GM04504 (cell line): ENCODE measurements at places on chromosomes 5 and 9.

DNA sequence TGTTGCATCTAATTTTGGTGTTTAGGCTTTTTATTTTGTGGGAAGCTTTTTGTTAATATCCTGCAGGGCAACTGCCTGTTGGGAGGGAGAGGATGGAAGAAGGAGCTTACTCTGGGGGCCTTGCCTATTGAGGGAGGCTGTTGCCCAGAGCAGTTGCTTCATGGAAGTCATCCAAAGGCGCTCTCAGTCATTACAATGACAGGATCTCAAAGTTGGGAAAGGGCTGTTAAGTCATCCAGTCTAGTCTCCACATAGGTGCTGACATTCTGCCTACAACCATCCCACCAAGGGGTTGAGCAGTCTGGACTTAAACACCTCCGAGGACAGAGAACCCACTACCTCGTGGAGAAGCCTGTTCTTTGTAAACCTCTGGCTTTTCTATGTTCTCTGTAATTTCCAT lies 13.2 kb downstream of the SAP30L start:
- no peak for DNase-seq

DNA sequence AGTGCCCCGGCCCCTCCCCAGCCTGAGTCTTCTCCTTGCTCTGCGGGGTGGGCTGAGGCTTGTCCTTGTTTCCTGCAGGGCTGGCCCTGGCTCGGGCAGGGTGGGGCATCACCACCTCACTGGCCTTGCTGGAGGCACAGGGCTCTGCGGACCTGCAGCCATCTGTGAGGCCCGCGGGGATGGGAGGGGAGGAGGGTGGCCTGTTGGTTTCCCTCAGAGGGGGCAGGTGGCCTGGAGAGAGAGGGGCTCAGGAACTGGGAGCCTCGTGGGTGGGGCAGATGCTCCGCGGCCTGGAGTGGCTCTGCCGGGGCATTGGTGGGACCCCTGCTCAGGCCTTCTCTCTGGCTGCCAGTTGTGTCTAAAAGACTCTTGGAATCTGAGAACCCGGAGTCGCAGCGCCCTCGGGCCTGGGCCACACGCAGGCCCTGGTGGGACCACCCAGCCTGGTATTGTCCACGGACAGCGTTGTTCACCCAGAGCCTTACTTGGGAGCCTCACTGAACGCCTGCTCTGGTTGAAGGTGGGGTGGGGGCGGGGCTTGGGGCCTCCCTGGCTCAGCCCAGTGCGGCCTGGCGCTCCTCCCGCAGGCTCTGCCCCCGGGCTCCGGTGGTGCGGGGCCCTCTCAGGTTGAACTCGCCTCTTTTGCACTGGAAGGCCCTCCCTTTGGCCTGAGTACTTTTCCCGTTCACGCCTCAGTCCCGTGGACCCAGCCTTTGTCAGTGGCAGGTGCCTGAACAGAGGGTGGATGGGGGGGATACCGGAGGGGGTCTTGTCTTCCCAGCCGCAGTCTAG lies 111.3 kb downstream of the RXRA start:
- DNase-seq, result no peak

- DNase-seq, result no peak
Measured at GRCh38 chr9:114574438-114574837, 13.1 kb upstream of the ATP6V1G1 start.

GRCh38 chr9:112125951-112126388 lies 49.1 kb downstream of the SUSD1 start:
- DNase-seq, result no peak

DNA sequence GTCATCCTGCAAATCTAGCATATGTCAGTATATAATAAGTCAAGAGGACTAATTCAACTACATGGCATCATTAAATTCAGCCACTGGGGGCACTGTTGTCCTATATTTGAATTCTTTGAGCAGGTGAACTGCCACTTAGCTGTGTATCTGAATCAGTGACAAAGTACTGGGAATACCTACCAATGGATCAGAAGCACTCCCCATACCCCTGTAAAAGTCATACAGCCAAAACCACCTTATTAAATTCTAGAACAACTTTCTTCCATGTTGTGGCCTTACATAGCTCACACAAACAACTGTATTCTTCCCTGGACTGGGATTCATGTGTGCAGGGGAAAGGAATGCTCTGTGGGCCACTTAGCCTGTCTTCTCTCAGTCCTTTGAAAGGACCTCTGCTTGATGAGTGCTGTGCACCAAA lies 57.4 kb upstream of the PLPP6 start:
- peak; percentile 31 for DNase-seq

DNA sequence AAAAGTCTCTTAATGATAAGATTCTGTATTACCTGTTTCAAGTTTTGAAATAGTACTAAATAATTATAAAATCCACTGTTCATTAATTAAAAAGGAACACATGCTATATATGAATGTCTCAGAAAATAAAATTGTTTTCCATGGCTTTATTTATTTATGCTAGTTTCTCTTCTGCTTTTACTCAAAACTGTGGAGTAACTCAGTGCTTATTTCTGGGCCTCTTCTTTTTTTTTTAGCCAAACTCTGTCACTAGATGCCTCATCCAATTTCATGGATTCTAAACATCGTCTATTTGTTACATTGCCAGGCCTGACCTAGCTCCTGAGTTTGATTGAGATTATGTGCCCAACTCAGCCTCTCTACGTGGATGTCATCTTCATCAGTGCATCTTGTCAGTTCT lies 1509.7 kb downstream of the MAT2B start:
- no peak for DNase-seq

- no peak for DNase-seq
Measured at GRCh38 chr5:131718487-131719014, 78.3 kb downstream of the FNIP1 start.

DNA sequence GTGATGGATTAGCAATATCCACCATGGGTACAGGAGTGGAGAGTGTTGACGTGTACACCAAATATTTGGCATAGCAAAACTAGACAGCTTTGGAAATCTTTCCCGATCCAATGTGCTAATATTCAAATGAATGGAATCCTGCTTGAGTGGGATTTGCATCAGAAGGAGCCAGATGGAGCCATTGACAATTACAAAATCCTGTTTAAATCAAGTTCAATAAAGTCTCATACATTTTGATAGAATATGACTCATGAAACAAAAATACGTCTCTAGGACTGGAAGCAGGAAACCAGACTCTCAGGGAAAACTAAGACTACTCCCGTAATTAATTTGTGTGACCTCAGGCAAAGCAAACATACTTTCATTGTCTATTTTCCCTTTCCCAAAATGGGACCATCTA lies 13.0 kb downstream of the TNC start:
- no peak for DNase-seq

GRCh38 chr5:160968480-160968879 lies 116.5 kb upstream of the ATP10B start:
- no peak for DNase-seq

DNA sequence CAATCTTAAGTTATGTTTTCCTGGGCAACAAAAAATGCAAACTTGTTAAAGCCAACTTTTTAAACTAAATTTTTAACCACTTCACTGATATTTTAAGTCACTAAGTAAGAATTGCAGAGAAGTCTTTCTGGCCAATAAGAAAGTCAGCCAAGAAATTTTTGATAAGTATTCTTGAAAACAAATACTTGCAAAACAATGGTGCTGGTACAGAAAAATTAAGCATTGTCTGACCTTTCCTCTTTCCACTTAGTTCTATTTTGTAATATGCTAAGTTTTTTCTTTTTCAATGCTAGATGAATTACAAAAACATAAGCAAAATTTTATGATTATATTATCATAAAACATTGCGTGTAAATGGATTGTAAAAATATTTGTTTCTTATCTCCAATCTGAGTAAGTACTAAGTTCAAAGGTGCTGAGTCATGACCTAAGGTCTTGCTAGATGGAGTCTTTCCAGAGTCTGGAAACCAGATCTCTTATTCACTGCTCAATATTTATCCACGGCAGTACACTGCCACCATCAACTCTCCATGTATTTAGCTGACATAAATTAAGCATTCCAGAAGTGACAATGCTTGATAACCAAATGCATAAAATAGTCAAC lies 139.7 kb downstream of the MEF2C start:
- no peak for DNase-seq

DNA sequence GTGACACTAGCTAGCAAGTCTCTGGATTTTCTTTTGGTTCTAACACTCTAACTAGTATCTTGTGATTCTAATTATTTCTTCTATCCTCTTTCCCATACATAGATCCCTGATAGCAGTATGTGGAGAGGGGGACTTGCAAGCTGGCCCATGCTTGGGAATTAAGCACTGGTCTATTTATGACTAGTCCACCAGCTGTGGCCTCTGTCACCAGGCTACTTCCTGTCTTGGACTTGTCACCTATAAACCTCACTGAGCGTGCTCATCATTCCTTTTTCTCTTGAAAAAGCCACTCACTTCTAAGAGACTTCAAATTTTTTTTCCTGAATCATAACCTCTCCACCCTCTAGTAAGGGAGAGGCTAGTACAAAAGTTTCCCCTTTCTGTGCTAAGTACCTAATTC lies 32.3 kb upstream of the MAMDC2 start:
- no peak for DNase-seq

DNA sequence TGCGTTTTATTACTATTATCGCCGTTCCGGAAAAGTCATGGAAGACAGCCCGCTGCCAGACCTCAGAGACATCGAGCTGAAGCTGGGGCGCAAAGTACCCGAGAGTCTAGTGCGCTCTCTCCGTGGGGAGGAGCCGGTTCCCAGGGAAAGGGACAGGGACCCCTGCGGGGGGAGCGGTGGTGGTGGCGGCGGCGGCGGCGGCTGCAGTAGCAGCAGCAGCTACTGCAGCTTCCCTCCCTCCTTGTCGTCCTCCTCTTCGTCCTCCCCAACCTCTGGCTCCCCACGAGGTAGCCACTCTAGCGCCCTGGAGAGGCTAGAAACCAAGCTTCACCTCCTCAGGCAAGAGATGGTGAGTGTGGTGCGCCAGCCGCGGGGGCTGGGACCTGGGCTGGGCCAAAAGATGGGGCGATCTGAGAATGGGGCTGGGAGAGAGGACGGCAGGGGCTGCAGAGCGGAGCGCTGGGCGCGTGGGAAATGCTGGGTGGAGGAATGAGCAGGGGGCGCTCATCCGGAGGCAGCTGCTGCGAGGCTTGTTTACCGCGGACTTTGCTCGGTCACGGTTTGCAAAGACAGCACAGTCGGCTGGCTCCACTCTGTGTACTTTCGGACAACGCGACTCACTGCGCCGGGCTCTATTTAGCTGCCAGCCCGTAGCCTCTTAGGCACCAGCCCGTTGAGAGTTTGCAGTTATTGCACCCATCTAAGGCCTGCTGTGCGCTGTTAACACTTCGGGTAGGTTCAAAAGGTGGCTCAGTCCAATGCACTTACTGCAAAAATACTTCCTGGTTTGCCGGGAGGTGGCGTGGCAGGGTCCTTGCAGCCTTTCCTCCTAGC lies 1.1 kb downstream of the LURAP1L start:
- DNase-seq, result peak; percentile 73

GRCh38 chr9:110767559-110768063 lies 99.0 kb downstream of the MUSK start:
- DNase-seq, result no peak

- DNase-seq, result no peak
Measured at GRCh38 chr9:118128313-118128712, 424.1 kb downstream of the TLR4 start.

DNA sequence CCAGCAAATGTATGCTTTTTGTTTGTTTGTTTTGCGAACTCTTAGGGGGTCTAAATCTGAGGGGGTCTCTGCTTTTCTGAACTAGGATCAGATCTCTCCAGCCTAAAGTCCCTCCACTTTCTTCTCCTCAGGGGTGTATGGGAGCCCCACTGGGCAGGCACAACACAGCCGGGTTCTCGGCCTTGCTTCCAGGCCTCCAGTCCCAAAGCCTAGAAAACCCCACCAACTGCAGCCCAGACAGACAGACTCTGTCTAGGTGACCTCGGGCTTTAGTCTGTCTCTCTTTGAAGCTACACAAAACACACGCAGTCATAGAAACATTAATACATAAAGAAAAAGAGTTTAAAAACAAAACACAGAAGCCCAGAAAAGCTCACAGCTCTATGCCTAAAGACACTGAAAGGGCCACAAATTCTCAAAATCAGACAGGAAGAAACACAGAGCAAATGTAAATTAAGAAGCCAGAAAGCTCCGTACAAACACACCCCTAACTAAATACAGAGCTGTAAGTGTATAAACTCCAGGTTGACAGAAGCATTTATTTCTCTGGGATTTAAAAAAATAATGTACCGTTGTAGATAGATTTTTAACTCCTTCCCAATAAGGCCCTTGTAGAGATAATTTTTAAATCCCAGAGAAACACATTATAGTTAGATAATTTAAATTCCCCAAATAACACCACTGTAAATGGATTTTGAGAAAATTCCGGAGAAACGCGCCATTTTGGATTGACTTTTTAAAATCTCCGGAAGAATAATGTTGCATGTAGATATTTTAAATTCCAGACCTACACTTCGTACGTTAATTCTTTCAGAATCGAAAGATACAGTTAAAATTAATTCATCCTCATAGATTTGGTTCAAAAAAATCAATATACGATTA lies 2.0 kb downstream of the PITX1 start:
- no peak for DNase-seq

GRCh38 chr5:130693509-130693908 lies 471.5 kb downstream of the HINT1 start:
- no peak for DNase-seq

DNA sequence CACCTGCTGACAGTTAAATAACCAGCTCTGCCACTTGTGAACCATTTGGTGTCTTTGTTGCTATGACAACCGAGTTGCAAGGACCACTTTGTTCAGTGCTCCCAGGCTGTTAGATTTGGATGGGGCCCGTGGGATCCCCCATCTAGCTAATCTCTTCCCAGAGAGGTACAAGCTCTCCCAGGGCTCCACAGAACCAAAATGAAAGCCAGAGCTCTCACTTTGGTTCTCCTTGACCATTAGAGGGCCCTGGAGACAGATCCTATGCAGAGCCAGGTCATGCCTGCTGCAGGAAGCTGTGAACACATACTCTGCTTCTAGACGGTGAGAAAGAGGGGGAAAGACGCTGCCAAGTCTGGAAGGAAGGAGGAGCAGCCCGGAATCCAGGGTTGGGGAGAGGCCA lies 224.6 kb downstream of the GABBR2 start:
- peak; percentile 27 for DNase-seq

DNA sequence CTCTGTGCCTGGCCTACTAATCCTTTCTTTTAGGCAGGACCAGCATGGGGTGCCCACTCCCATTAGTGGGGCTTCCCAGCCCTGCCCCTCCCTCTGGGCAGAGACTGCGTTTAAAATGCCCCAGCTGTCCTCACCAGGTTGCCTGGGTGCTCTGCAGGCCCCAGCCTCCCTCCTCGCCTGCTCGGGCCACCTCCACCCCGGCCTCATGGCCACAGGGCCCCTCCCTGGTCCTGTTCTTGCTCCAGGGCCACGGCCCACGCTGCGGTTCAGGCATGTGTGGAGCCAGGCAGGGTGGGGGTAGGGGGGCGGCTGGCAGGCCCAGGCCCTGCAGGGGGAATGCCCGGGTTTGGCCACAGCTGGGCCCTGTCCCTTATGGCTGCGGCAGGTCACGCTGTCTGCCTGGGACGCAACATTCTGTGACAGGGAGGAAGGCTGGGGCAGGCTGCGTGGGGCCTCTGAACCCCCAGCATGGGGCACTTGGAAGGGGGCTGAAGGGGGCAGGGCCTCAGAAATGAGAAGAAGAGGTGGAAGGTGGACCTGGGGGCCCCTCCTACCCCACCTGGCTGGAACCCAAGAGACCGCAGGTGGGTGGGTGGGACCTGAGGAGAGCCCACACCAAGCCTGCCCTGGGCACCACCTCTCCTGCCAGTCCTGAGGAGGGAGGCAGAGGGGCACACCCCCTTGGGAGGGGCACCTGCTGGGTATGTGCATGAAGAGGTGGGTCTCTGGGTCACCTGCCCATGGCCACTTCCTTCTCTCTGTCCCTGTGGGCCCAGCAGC lies at the start of gene LCN12:
LCN12 (plus strand) TSS at position 733 of the 780 bp plus-strand sequence. CDS start 55 bp downstream, outside the sequence.
- no peak for DNase-seq
